NCI-H774 (cell line): ENCODE measurements at places on chromosomes 16 and 17.

DNA sequence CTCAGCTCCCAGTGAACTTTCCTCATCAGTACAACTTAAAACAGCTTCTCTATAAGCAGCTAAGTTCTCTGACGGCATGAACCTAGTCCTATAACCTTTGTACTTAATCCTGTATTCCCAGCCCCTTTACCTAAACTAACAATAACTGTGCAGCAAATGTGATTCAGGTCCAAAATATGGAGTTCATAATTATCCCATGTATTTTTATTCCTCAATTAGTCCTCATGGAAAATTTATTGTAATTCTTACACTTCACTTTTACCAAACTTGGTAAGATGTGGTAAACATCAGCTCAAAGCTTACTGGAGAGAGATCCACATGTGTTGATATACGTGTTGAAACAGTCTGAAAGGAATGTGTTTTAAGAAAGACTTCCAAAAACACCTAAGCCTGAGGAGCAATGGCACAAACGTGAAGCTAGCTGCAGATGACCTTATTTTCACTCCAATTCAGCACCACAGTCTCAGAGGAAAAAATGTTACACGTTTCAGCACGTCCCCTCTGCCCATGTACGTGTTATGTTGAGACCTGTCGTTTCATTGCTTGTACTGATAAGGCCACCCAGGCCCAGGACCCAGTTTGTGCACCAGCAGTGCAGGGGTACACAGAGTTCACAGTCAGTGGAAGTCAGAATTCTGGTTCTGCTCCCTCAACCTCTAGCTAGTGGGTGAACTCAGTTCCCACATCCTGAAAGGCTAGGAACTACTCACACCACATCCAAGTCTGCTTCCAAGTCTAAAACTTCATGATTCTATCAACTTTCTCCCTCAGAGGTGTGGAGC lies 7.1 kb downstream of the USP31 start:
- DNase-seq, result no peak

GRCh38 chr17:57914273-57915142 lies 40.7 kb downstream of the CUEDC1 start:
- no peak for DNase-seq

DNA sequence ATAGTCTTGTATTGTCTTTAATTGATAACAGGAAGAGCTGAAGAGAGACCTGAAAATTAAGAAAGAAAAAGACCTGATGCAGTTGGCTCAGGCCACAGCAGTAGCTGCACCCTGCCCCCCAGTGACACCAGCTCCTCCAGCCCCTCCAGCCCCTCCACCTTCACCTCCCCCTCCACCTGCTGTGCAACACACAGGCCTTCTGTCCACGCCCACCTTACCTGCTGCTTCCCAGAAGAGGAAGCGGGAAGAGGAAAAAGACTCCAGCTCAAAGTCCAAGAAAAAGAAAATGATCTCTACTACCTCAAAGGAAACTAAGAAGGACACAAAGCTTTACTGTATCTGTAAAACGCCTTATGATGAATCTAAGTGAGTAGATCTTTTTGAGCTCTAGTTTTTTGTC lies 36.8 kb downstream of the C17orf58 start:
- DNase-seq, result no peak

DNA sequence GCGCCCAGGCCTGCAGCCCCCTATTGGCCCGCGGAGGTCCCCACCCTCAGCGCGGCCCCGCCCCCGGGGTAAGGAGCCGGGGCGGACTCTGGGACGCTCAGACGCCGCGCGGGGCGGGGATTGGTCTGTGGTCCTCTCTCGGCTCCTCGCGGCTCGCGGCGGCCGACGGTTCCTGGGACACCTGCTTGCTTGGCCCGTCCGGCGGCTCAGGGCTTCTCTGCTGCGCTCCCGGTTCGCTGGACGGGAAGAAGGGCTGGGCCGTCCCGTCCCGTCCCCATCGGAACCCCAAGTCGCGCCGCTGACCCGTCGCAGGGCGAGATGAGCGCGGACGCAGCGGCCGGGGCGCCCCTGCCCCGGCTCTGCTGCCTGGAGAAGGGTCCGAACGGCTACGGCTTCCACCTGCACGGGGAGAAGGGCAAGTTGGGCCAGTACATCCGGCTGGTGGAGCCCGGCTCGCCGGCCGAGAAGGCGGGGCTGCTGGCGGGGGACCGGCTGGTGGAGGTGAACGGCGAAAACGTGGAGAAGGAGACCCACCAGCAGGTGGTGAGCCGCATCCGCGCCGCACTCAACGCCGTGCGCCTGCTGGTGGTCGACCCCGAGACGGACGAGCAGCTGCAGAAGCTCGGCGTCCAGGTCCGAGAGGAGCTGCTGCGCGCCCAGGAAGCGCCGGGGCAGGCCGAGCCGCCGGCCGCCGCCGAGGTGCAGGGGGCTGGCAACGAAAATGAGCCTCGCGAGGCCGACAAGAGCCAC lies at the start of gene NHERF1:
Gene NHERF1, plus strand, starts transcription at position 100 of the 750 bp plus-strand sequence. Its CDS starts 219 bp downstream, at position 319.
- peak; percentile 98 for DNase-seq

- no peak for DNase-seq
Measured at GRCh38 chr17:39626171-39627046, at the start of gene PPP1R1B. Gene PPP1R1B, plus strand, starts transcription at chr17:39626952. Its CDS starts 441 bp downstream, at chr17:39627393.

- no peak for DNase-seq
Measured at GRCh38 chr16:4060823-4061222, 55.4 kb downstream of the ADCY9 start.

DNA sequence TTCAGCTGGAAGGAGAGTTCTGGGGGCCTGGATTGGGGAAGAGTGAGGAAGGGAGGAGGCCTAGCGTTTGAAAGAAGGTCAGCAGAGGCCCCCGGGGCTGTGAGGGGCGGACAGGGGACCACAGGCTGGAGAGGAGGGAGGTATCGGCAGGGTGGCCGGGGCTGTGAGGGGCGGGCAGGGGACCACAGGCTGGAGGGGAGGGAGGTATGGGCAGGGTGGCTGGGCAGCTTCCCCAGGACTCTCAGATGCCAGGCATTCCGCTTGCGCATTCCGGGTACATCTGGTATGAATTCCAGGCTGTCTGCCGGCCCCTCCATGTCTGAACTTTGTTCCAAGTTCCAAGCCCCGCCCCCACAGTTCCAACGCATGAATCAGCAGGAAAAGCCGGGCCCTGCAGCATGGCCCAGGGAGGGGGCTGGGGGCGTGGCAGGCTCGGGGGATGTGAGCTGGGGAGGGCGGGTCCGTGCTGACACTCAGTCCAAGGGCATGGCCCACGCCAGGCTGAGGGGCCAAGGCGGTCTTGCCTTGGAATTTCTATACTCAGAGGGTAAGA lies 4.3 kb upstream of the TLCD2 start:
- DNase-seq, result no peak

- no peak for DNase-seq
Measured at GRCh38 chr16:58252716-58253115, 42.1 kb downstream of the PRSS54 start.

- peak; percentile 6 for DNase-seq
Measured at GRCh38 chr16:11474617-11475291, 112.0 kb downstream of the LITAF start.

DNA sequence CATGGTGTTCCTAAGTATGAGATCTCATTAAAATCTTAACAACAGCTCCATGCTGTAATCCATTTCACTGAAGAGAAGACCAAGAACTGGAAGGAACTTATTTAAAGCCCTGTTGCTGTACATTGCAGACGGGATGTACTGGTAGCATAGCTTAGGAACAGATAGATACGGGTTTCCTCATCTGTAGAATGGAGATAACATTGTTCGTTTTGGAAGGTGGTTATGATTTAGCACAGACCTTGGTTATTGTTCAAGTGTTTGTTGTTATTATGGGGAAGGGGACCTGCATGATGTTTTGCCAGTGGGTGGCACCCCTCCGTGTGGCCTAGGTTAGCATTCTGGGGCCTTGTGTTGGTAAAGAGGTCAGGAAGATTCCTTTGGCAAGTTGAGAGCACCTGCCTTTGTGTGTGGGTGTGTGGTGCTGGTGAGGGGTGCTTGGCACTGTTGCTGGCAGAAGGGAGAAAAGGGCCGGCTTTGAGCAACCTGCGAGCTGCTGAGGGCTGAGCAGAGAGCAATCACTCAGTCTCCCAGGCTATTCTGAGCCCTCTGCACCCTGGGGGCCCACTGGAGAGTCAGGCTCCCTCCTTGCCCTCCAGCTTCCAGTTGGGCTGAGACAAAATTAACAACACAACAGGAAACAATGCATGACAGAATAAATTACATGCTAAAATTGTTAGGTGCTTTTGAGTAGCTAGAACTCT lies 2.3 kb downstream of the TAOK2 start:
- DNase-seq, result no peak

DNA sequence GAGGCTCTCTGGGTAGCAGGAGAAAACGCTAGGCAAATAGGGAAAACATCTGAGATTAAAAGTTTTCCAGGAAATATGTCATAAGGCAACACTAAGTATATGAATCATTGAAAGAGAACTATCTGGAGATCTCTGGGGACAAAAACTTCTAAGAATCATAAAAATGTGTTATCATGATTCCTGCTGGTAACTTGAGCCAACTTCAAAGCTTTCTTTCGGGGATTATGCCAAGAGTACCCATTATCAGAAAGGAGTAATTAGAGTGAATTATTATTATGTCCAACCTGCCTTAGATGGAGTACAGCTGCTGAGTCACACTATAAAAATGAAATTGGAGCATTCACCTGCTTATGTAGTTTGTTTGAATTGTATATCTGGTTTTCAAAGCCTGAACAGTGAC lies 488.5 kb upstream of the SOX9 start:
- DNase-seq, result peak; percentile 47

DNA sequence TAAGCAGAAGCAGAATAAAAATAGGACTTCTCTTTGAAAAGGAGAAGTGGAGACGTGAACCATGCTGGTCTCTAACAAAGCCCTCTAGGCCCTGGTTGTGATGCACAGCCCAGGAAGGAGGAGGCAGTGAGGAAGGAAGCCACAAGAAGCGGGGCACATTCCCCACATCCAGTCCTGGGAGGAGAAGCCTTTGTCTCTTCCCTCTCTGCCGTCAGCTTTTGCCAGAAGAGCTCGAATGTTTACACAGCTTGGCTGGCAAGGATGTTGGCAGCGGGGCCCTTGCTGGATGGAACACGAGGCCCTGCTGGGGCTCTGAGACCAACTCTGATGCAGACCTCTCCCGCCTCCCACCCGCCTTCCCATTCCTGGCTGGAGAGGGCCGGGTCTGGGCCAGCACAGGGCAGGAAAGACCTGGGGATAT lies 91.3 kb downstream of the MAF start:
- no peak for DNase-seq

DNA sequence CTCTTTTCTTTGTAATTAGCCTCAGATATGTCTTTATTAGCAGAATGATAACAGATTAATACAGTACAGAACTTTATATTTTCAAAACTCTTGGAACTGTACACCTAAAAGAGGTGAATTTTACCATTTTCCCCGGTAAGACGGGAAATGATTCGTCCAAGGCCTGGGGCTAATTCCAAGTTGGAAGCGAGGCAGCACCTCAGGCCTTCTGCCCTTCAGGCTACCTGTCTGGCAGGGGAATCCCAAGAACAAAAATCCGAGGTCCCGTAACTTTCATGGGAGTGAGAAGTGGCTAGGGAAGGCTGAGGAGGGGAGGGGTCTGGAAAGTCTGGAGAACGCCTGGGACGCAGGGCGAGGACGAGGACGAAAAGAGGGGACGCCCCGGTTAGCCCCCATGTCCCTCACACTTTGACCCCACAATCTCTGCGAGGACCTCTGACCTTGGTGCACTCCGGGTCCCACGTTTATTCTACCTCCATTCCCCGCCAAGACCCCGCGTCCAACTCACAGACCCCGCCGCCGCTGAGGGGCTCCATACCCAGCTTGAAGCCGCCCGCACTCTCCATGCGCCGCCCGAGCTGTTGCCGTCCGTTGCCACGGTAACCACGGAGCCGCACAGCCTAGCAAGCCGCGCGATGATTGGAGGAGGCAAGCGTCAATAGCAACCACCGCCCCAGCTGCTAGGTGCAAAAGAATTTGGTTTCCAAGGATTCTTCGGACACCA lies at the start of gene HYDIN:
Gene HYDIN, minus strand, starts transcription at position 601 of the 724 bp plus-strand sequence. CDS start 43,827 bp downstream, outside the sequence.
- peak; percentile 65 for DNase-seq

DNA sequence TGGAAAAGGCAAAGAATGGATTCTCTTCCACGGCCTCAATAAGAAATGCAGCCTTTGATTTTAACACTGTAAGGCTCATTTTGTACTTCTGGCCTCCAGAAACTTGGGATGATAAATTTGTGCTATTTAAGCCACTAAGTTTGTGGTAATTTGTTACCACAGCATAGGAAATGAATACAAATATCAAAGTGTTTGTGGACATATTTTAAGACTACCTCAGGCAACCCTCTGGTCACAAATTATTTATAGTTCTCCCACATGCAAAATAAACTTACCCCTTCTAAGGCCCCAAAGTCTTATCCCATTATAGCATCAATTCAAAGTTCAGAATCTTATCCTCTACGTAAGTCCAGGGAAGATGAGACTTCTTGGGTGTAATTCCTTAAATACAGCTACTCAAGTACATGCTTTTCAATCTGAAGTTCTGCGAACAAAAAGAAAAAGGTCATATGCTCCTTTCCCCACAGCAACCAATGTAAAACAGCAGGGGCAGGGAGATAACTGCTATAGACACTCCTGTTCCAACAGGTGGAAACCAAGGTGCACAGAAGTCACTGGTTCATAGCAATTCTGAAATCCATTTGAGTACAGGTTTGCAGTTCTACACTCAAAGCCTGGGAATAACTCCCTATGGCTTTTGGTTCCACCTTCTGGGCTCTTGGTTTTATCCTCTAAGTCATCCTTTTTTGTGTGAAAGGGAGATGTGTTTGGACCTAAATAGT lies 5.4 kb upstream of the EFCAB13 start:
- DNase-seq, result no peak

DNA sequence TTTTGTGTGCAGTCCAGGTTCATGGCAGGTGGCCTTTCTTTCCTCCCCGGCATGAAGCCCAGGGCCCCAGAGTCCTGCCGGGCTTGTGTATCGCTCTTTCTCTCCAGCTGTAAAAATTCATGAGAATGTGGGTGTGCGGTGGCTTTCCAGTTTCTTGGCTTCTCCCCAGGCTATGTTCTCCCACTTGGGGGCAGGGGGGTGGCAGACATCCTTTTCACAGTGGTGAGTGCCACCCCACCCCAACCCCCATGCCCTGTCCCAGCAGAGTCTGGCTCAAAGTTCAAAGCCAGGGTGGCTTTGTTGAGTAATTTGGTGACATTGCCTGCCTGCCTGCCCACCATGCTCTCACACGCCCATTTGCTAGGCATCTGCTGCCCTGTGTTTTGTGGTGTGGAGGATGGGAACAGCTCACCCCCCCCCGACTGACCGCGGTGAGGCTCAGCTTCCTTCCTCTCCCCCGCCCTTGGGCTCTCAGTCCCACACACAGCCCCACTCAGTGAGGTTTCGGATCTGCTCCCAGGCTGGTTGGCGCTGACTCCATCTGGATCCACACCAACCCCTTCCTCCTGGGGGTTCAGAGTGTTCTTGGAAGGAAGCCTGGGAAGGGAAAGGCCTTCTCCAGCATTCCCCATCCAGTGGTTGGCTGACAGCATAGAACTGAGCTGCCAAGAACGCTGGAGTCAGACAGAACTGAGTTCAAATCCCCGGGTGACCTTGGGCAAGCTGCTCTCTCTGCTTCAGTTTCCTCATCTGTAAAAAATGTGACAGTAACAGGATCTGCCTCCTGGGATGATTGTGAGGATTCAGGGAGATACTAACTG lies 36.0 kb downstream of the CHD9 start:
- no peak for DNase-seq
